NT2/D1 (cell line): ENCODE measurements at places on chromosomes 1 and 21.

GRCh38 chr1:33667386-33668282 lies 195.2 kb downstream of the ZSCAN20 start:
- no peak for DNase-seq

DNA sequence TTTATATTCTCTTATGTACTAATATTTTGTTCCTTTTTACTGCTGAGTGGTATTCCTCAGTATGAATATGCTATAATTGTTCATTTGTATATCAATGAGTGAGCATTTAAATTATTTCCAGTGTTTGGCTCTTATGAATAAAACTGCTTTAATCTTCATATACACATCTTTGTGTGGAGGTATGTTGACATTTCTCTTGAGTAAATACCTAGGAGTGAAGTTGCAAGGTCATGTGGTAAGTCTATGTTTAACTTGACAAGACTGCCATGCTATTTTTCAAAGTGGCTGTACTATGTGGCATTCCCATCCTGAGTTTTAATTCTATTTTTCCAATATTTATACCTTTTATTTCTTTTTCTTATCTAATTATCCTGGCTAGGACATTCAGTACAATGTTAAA lies 124.2 kb downstream of the ADSS2 start:
- no peak for DNase-seq

DNA sequence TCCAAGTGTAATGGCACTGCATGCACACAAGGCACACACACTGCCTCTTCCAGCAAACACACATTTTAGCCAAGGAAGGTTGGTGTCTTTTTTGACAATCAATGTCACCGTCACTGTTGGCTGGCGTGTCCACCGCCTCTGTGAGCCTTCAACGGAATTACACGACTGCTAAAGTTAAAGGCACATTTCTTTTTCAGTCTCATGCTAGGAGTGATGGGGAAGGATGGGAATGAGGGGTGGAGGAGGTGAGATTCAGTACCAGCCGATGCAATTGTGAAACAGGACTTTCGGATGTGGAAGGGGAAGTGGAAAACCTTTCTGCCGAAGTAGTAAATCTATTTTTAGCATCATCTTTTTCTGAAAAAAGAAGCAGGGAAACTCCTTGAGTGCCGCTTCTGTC lies 1.4 kb downstream of the ELAVL4 start:
- DNase-seq: no peak

DNA sequence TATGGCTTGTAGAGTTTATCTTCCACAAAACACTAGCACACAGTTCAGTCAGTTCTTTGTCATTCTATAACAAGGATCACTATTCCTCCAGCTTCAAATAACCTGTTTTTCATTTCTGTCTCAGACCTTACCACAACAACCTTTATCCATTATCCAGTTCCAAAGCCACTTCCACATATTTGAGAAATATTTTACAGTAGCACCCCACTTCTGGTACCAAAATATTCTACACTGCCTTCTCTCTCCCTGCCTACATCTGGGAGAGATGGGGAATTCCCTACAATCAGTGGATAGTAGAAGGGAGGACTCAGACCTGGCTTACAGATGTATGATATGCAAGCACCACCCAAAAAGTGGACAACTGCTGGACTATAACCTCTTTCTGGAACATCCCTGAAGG lies 651.4 kb downstream of the ADGRL2 start:
- DNase-seq: no peak

GRCh38 chr1:169892927-169893644 lies 610 bp downstream of the SCYL3 start:
- no peak for DNase-seq

DNA sequence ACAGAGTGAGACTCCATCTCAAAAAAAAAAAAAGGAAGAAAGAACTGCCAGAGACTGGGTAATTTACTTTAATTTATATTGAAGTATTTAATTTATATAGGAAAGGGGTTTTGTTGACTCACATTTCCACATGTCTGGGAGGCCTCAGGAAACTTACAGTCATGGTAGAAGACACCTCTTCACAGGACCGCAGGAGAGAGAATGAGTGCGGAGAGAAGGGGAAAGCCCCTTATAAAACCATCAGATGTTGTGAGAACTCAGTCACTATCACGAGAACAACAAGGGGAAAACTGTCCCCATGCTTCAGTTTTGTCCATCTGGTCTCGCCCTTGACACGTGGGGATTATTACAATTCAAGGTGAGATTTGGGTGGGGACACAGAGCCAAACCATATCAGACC lies 25.8 kb upstream of the PPP1R8 start:
- no peak for DNase-seq

DNA sequence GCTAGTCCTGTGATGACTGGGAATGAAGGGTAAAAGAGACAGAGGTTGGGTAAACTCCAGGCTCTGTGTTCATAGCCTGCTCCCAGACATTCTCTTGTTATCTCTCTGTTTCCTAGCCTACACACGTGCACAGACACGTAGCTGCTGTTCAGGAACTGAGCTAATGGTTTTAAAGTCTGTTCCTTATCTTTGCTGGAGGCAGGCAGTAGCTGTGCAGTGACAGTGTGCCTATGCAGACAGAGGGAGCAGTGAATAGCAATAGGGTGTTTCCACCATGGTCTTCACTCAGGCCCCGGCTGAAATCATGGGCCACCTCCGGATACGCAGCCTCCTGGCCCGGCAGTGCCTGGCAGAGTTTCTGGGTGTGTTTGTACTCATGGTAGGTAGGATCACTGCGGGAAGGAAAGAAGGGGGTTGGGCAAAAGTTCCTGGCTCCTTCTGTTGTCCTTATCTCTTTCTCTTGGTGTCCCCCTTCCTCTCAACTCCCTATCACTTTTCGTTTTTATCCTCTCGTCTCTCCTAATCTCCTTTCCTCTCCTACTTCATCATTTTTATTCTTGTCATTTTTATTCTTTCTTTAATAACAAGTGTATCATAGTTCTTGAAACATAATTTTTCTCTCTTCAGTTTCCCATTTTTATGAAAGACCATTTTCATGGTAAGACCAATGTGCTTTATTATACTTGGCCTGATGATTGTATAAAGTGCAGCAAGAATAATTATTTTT lies at the start of gene AQP10:
Gene AQP10, plus strand, starts transcription at position 212 of the 727 bp plus-strand sequence. Its CDS starts 63 bp downstream, at position 275.
- DNase-seq: no peak

DNA sequence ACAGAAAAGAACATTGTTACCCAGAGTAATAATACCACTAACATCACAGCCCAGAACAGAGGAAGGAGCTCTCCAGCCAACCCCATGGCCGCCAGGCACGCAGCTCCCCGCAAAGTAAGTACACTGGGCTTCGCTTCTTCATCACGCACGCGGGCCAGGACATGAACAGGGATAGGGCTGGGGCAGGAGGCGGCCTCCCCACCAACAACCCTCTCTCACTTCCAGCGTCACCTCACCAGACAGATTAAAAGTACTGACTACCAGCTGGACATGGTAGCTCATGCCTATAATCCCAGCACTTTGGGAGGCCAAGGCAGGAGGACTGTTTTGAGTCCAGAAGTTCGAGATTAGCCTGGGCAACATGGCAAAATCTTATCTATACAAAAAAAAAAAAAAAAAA lies 78.3 kb downstream of the NPHP4 start:
- DNase-seq: no peak

DNA sequence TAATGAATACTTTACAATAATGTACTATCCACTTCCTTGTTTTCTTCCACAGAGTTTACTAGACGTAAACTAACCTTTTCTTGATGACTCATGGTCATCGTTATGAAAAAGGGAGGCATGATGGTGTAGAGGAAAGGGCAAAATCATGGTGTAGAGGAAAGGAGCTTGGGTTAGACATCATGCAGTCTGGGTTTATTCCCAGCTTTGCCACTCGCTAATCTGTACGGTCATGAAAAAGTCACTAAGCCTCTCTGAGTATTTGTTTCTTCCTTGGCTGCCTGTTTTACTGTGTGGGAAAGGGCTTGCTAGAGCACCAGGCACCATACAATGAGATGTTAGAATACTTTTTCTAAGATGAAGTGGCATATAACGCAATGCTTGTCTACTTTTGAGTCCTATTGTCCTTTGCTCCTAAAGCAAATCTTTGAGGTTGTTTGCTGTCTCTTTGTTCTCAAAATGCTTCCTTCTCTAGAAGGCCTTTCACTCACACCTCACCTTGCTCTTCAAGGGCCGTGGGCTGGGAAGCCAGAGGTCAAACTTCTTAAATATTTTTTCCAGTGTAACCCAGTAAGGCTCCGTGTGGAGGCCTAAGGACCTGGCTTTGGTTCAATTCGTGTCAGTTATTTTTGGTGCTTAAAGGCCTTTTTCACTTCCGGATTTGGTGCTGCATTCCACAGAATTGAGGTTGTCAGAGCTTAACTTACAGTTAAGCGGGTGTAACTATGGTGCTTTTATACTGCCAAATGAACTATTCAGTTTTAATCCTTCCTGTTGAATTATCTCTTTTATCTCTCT lies 9.9 kb upstream of the ETV3 start:
- DNase-seq: no peak

DNA sequence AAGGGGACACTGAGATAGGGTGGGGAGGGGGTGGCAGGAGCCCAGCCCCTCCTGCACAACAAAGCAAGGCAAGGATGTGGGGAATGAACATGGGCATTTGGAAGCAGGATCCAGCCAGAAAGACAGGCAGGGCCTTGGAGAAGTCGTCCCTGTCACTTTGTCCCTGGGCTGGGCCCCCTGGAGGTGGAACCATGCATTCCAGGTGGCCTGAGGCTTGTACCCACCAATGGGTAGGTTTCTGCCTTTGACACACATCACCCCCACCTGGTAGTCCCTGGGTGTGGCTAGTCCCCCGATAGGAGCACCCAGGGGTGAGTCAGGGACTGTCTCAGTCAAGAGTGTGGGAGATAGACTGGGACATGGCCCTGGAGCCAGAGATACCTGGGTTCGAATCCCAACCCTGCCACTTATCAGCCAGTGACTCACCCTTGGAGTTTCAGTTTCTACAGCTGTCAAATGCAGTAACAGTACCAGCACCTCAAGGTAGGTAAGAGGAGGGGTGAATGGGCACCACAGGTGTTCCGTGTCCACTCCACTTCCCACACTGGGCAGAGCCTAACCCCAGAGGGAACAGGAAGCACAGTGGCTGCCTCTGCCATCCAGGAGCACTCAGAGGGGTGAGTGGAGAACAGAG lies 10.0 kb downstream of the PLA2G2D start:
- DNase-seq: no peak

GRCh38 chr1:234844479-234845031 lies 234.6 kb upstream of the IRF2BP2 start:
- DNase-seq: no peak

DNA sequence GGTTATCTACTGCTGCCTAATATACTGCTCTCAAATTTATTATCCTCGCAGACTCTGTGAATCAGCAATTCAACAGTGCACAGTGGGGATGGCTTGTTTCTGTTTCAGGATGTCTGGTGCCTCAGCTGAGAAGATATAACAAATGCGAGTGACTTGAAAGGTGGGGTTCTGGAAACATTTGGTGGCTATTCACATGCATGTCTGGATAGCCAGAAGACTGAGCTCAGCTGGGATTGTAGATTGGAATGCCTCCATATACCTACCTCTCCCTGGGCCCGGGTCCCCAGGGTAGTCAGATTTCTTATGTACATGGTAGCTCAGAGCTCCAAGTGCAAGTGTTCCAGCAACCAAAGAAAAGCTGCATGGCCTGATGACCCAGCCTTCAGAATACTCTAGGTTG lies 176.3 kb downstream of the IER5 start:
- no peak for DNase-seq

DNA sequence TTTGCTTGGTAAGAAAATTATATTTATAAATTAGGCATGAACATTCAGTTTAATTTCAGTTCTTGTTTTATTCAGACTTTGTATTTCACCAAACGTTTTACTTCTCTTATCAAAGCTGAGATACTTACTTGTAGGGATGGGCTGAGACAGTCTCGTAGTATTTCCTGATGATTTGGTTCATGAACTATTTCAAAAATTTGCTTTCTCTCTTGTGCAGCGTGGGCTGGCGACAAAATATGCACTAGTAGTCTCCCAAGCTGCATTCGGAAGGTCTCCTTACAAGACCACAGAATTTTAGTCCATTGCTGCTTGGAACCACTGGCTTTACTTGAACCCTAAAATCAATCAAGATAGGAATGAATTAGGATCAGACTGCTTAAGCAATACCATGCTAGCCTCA lies 91.7 kb upstream of the GNG4 start:
- no peak for DNase-seq

- DNase-seq: no peak
Observed at GRCh38 chr1:102466487-102466886, 469.8 kb upstream of the OLFM3 start.

GRCh38 chr1:14470802-14471201 lies 127.7 kb upstream of the KAZN start:
- no peak for DNase-seq

- no peak for DNase-seq
Observed at GRCh38 chr1:101547357-101547756, 310.5 kb downstream of the S1PR1 start.

DNA sequence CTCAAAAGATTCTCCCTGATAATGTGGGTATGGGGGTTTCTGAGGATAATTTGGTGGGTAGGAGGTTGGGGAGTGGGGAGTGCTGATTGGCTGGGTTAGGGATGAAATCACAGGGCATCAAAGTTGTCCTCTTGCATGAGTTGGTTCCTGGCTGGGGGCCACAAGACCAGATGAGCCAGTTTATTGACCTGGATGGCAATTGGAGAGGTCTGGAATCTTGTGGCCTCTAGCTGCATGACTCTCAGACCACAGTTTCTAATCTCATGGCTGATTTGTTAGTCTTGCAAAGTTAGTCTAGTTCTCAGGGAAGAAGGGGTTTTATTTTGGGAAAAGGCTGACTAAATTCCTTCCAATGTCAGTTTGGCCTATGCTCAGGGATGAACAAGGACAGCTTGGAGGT lies 3.3 kb upstream of the GBP1 start:
- DNase-seq: no peak

GRCh38 chr1:144551543-144552424 lies 40.9 kb upstream of the PPIAL4F start:
- peak; percentile 97 for DNase-seq
